ELF-1 (cell line): ENCODE measurements at places on chromosomes 6 and 20.
A peak's percentile ranks its signal among the peaks of the same experiment; 100 is the strongest.

GRCh38 chr6:42128460-42129359 lies 13.7 kb downstream of the C6orf132 start:
- DNase-seq: no peak

- no peak for DNase-seq
Observed at GRCh38 chr20:48668451-48668946, 159.3 kb downstream of the PREX1 start.

DNA sequence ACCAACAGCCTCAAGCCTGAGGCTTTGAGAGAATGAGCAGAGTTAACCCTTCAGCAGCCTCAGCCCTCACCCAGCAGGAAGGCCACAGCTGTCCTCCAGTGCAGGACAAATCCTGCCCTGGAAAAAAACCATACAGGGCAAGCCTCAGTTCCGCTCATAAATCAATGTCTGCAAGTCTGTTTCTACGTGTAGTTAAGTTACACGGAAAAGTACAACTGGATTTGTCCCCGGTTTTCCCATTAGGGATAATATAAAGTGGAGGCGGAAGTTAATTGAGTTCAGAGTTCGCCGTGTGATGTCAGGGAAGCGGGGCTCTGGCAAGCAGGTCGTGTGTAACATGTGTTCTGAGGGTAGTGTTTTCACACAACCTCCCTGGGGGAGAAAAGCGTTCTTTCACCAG lies 44.2 kb upstream of the EYA2 start:
- peak; percentile 26 for DNase-seq

GRCh38 chr6:88619951-88620350 lies 343.5 kb downstream of the RNGTT start:
- no peak for DNase-seq
